ENCODE measurements at places on chromosomes 5 and 9.

DNA sequence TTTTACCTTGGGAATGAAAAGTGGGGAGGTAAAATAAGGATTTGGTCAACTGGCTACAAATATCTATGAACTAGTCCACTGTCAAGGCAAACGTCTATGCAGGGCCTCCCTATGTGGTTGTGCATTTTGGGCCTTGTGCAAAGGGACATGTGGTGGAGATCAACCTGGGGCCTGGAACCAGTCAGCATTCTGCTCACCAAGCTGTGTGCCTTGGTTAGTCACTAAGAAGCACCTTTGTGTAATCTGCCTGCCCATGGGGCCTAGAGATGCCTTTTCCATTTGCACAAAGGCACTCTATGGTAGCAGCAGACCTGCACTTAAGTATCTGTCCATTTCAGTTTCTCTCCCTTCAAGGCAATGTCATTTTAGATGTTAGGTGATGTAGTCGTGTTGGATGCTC, 184.0 kb downstream of the GNAQ start:
- H3K27me3 ChIP-seq: no peaks in the 10 kb centered on the region
- H3K27ac ChIP-seq: no peak overlapping the region
- DNase-seq: no peak
- no peak overlapping the region for H3K4me3 ChIP-seq
- H3K4me1 ChIP-seq: peaks cover 30% of the 10 kb centered on the region

GRCh38 chr9:38039090-38039906, 29.7 kb downstream of the SHB start:
- H3K27me3 ChIP-seq: no peaks in the 10 kb centered on the region
- no peak for DNase-seq
- H3K36me3 ChIP-seq: no peaks in the 10 kb centered on the region
- peaks cover 4% of the 10 kb centered on the region for H3K4me1 ChIP-seq
- no peak overlapping the region for H3K27ac ChIP-seq

GRCh38 chr9:77809552-77809951, 161.4 kb upstream of the GNA14 start:
- no peak overlapping the region for H3K27ac ChIP-seq
- H3K4me1 ChIP-seq: peaks cover 34% of the 10 kb centered on the region
- no peak for DNase-seq
- peaks cover 68% of the 10 kb centered on the region for H3K36me3 ChIP-seq
- H3K4me3 ChIP-seq: no peak overlapping the region
- no peaks in the 10 kb centered on the region for H3K27me3 ChIP-seq

GRCh38 chr5:171999877-172000276, 6.6 kb downstream of the FBXW11 start:
- H3K27ac ChIP-seq: no peak overlapping the region
- no peaks in the 10 kb centered on the region for H3K27me3 ChIP-seq
- H3K4me3 ChIP-seq: no peak overlapping the region
- peaks cover 65% of the 10 kb centered on the region for H3K36me3 ChIP-seq
- DNase-seq: no peak

DNA sequence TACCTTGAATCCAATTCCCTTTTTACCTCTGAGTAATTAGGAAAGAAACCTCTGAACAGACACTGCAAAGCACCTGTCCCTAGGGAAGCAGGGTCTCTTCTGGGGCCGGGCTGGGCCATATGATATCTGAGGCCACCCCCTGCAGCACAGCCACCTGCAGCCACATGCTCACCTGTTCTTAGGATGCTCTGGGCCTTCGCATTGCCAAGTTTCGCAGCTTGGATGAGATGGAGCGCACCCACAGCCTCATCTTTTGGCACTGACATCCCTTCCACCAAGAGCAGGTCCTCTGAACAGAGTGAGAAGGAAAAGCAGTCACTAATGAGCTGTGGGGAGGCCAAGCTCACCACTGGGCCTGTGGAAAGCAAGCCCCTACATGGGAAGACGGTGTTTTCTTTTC, 27.3 kb downstream of the CLTA start:
- H3K27me3 ChIP-seq: no peaks in the 10 kb centered on the region
- H3K4me1 ChIP-seq: peaks cover 47% of the 10 kb centered on the region
- H3K27ac ChIP-seq: peak overlapping the region; percentile 87
- DNase-seq: no peak
- H3K36me3 ChIP-seq: peaks cover 97% of the 10 kb centered on the region
- H3K4me3 ChIP-seq: no peak overlapping the region

- no peaks in the 10 kb centered on the region for H3K36me3 ChIP-seq
- H3K27ac ChIP-seq: no peak overlapping the region
- DNase-seq: no peak
- peaks cover 42% of the 10 kb centered on the region for H3K27me3 ChIP-seq
- H3K4me1 ChIP-seq: peaks cover 49% of the 10 kb centered on the region
Observed at GRCh38 chr5:34538026-34538672, 118.0 kb upstream of the RAI14 start.

GRCh38 chr5:90477621-90478215, 3.1 kb downstream of the POLR3G start:
- no peak for DNase-seq
- H3K27me3 ChIP-seq: no peaks in the 10 kb centered on the region
- peaks cover 26% of the 10 kb centered on the region for H3K4me1 ChIP-seq
- no peak overlapping the region for H3K4me3 ChIP-seq

DNA sequence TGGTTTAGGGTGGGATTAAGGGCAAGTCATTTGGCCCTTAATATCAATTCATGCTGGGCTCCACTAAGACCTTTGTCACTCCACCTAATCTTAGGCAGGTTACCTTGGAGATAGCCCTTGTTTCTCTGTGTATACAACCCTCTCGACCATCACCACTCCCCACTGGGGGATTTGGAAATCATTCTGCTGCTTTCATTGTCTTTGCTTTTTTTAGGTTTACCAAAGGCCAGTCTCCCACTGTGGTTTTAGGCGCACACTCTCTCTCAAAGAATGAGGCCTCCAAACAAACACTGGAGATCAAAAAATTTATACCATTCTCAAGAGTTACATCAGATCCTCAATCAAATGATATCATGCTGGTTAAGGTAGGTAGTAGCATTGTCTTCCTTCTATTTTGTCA, 6.2 kb downstream of the GZMK start:
- no peak overlapping the region for H3K27ac ChIP-seq
- DNase-seq: no peak
- H3K27me3 ChIP-seq: no peaks in the 10 kb centered on the region
- no peaks in the 10 kb centered on the region for H3K36me3 ChIP-seq

- no peaks in the 10 kb centered on the region for H3K27me3 ChIP-seq
- H3K27ac ChIP-seq: no peak overlapping the region
- no peak overlapping the region for H3K4me3 ChIP-seq
- H3K36me3 ChIP-seq: no peaks in the 10 kb centered on the region
- no peak for DNase-seq
Observed at GRCh38 chr5:128667152-128667551, 129.1 kb upstream of the FBN2 start.

DNA sequence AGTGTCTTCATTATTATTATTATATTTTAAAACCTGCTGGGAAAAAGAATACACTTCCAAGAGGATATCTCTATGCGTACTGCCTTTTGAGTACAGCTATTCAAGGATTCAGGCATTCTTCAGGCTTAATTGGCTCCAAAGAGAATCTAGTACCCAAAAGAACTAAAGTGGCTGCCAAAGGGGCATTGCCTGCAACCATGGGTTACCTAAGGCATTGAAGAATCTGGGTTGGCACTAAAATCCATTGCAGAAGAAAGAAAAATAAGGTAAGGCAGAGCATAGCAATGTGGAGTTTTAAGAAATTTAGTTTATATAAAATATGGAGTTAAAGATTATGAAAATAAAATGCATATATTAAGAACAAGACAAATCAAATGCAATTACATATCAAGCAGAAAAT, 223.5 kb downstream of the TMEM161B start:
- no peaks in the 10 kb centered on the region for H3K36me3 ChIP-seq
- peaks cover 2% of the 10 kb centered on the region for H3K27me3 ChIP-seq
- no peak for DNase-seq
- no peak overlapping the region for H3K4me3 ChIP-seq
- H3K4me1 ChIP-seq: no peaks in the 10 kb centered on the region

- DNase-seq: no peak
- H3K27me3 ChIP-seq: peaks cover 9% of the 10 kb centered on the region
- peaks cover 21% of the 10 kb centered on the region for H3K4me1 ChIP-seq
- H3K36me3 ChIP-seq: no peaks in the 10 kb centered on the region
- no peak overlapping the region for H3K4me3 ChIP-seq
Observed at GRCh38 chr5:133402775-133403174, 209.6 kb downstream of the FSTL4 start.

- H3K4me3 ChIP-seq: no peak overlapping the region
- DNase-seq: no peak
Observed at GRCh38 chr9:114282507-114282906, 40.4 kb upstream of the ORM1 start.

DNA sequence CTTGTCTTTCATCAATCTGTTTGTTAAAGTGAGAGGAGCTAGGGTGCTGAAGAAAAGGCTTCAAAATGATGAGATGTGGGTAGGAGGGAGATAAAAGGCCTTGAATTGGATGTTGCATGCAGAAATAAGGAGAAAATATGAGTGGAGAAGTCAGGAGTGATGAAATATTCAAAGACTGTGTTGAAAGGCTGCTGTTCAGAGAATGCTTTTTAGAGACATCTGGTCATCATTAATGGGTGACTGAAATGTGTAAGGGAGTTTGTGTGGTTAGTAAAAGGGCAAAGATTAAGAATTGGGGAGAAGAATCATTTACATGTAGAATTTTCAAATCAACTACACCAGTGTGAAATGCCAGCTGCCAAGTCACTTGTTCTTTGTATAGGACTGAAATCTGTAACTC, 383.9 kb downstream of the MAT2B start:
- H3K36me3 ChIP-seq: no peaks in the 10 kb centered on the region
- H3K27me3 ChIP-seq: no peaks in the 10 kb centered on the region
- H3K4me3 ChIP-seq: no peak overlapping the region
- DNase-seq: no peak

DNA sequence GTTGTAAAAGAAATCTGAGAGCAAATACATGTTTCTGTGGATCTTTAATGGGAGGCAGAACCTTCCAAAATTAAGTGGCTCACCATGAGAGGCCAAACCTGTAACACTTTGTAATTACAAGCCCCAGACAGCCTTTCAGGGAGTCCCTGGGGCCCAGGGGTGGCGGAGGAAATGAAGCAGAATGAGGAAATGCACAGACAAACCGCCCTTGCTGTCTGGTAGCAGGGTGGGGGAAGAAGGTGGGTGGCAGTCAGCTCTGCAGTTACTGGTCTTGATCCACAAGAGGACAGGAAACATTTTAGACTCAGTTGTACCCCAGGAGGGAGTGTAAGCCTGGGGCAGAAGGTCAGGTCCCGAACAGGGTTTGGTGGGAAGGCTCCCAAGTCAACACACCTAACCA, 6.5 kb downstream of the ARL14EPL start:
- peaks cover 21% of the 10 kb centered on the region for H3K27me3 ChIP-seq
- DNase-seq: no peak
- H3K36me3 ChIP-seq: no peaks in the 10 kb centered on the region
- H3K4me1 ChIP-seq: peaks cover 9% of the 10 kb centered on the region
- H3K27ac ChIP-seq: no peak overlapping the region

- H3K27me3 ChIP-seq: no peaks in the 10 kb centered on the region
- H3K36me3 ChIP-seq: no peaks in the 10 kb centered on the region
- H3K27ac ChIP-seq: no peak overlapping the region
- H3K4me1 ChIP-seq: no peaks in the 10 kb centered on the region
- DNase-seq: no peak
- H3K4me3 ChIP-seq: no peak overlapping the region
Observed at GRCh38 chr5:52878656-52879055, 90.9 kb downstream of the ITGA1 start.

- H3K4me1 ChIP-seq: peaks cover 19% of the 10 kb centered on the region
- no peak overlapping the region for H3K27ac ChIP-seq
- no peaks in the 10 kb centered on the region for H3K36me3 ChIP-seq
- H3K4me3 ChIP-seq: no peak overlapping the region
- DNase-seq: no peak
Observed at GRCh38 chr5:66333192-66333591, 189.1 kb downstream of the SREK1 start.

DNA sequence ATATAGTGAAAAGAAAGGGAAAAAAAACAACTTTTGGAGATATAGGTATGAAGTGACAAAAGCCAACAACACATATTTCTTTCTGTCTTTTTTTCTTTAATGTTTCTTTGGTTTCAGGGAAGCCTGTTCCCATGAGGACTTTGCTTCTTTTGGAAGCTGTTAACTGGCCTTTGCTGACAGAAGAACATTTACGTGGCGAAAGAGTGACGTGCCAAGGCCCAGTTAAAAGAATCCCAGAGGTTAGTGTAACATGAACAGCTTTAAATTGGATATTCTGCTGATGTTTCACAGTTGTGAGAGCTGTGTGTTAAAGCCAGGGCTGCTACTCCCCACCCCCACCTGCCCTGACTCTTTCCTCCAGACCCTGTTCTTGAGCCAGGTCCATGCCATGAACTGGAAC, 275.9 kb downstream of the CRB2 start:
- H3K4me1 ChIP-seq: peaks cover 25% of the 10 kb centered on the region
- H3K27ac ChIP-seq: no peak overlapping the region
- no peaks in the 10 kb centered on the region for H3K27me3 ChIP-seq
- no peak for DNase-seq
- H3K36me3 ChIP-seq: peaks cover 33% of the 10 kb centered on the region

DNA sequence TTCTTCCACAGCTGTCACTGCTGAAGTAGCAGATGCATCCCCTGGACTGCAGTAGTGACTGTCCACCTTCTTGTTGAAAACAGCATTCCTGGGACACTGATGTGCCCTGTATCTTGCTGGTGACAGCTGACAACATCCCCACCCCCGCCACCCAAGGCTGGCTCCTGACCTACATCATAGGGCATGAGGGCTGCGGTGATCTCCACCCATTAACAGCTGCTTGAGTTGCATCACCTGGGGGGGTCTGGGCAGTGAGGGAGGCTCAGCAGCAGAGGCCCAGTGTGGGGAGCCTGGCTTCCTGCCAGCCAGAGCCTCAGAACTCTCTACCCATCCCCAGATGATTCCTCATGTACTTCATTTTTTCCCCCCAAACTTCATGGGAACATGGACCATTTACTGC, 4.1 kb downstream of the PRUNE2 start:
- peaks cover 47% of the 10 kb centered on the region for H3K27me3 ChIP-seq
- no peak overlapping the region for H3K27ac ChIP-seq
- H3K4me1 ChIP-seq: peaks cover 2% of the 10 kb centered on the region
- DNase-seq: no peak

DNA sequence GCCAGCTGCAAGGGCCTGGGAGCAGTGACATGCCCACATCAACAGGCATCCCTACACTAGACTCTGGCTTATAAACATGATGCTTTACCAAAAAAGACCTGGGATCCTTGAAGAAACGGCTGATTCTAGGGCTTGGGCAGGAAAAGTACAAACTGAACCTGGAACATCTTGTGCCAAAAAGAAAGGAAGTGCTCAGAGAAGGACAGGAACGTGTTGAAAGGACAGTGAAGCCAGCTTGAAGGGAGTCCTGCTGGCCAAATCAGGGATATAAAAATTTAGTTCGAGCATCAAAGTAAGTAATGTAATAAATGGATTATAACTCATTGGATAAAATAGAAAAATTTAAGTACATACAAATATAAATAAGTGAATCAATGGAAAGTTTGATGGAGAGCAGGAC, 58.1 kb downstream of the ALDH7A1 start:
- no peak overlapping the region for H3K27ac ChIP-seq
- H3K4me3 ChIP-seq: no peak overlapping the region
- no peaks in the 10 kb centered on the region for H3K36me3 ChIP-seq
- H3K27me3 ChIP-seq: no peaks in the 10 kb centered on the region
- no peaks in the 10 kb centered on the region for H3K4me1 ChIP-seq
- DNase-seq: no peak

- H3K4me3 ChIP-seq: no peak overlapping the region
- no peak overlapping the region for H3K27ac ChIP-seq
- peaks cover 5% of the 10 kb centered on the region for H3K27me3 ChIP-seq
- H3K4me1 ChIP-seq: peaks cover 6% of the 10 kb centered on the region
- DNase-seq: no peak
Observed at GRCh38 chr9:131043087-131043486, 34.1 kb downstream of the LAMC3 start.

GRCh38 chr5:180020176-180020575, 51.4 kb downstream of the RNF130 start:
- peaks cover 28% of the 10 kb centered on the region for H3K36me3 ChIP-seq
- H3K27me3 ChIP-seq: no peaks in the 10 kb centered on the region
- no peak for DNase-seq
- no peak overlapping the region for H3K27ac ChIP-seq
